ENCODE measurements at places on chromosomes 2 and 18.

- no peak for DNase-seq
Measured at GRCh38 chr2:38697116-38697840, 31.4 kb downstream of the GALM start.

- DNase-seq = no peak
Measured at GRCh38 chr2:172431463-172431862, 4.1 kb downstream of the ITGA6 start.

- DNase-seq = no peak
Measured at GRCh38 chr2:96604104-96604503, 34.0 kb downstream of the KANSL3 start.

DNA sequence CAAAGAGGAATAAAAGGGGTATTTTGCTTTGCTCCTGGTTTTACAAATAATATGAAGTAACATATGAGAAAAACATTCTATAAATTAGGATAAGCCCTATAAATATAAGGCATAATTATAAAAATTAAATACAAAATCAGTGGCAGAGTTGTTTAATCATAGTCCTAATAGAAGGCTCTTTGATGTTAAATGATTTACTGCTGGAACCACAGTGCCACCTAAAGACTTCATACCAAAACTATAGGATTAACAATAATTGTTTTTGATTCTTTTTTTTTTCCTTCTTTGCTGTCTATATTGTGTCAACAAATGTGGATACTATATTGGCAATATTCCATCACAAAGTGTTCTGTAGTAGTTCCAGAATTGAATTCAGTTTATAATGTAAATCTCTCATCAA lies 837.7 kb upstream of the SLC39A10 start:
- peak; percentile 1 for DNase-seq

DNA sequence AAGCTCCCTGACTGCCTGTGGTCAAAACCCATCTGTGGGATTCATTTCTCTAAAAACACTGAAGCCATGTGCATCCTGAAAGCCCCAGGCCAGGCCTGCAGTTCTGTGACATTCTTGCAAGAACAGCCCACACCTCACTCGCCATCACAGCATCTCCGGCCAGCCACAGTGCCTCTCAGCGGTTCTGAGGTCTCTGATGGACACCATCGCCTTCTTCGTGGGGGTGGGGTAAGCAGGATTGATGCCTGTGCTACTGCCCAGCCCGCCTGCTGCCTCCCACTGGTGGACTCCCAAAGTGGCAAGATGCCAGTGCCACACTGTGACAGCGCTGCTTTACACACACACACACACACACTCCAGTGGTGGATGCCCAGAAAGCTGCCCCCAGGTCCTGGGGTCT lies 5.2 kb upstream of the PRLH start:
- DNase-seq = no peak

- no peak for DNase-seq
Measured at GRCh38 chr2:126808929-126809328, 89.8 kb upstream of the TEX51 start.

GRCh38 chr2:231795525-231796327 lies 9.5 kb downstream of the COPS7B start:
- peak; percentile 50 for DNase-seq

All from fibroblast of skin of abdomen (primary cell).